M059J (cell line): ENCODE measurements at places on chromosomes 5 and 9.

DNA sequence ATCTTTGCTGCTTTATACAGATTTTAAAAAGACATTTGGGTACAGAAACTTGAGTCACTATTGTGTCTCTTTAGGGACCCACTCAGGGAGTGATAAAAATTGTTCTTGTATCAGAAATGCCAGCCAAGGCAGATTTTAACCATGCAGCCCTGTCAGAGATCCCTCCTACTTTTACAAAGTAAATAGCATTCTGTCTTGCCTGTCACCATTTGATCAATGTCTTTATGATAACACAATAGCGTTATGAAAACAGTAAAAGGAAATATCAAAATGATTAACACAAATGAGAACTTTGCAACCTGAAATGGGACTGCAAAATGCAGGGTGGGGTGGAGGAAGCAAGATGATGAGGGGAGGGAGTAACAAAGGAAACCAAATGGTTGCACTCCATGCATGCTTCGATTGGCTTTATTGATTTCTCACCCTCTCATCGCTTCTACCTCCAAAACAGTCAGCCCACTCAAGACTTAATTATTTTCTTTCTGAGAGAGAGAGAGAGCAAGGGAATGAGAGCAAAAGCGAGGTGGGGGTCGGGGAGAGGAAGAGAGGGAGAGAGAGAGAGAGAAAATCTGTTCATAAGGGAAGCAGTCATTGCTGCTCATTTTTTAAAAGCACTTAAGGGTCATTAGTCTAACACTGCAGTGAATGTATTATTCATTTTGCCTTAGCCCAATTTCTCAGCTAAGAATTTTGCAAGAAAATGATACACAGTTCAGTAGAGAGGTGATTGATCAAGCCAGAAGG lies 576.5 kb downstream of the CSNK1G3 start:
- DNase-seq = no peak

GRCh38 chr9:2802494-2802921 lies 41.4 kb downstream of the PUM3 start:
- no peak for DNase-seq

DNA sequence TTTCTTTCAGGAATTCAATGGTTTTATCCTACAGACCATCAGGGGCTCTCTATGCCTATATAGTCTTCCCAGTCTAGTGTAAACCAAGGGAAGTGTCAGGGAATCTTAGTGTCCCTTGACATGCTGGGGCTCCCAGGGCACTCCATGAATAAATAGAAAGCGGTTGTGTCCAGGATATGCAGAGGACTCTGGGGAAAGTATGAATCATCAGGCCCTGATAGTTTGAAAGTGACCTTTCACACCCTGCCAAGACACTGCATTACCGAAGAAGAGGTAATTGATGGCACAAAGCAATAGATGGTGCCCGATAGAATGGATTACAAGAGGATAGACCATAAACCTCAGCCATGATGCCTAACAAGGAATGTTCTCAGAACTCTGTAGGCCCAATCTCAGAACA lies 163.3 kb upstream of the DAPK1 start:
- DNase-seq = peak; percentile 47

DNA sequence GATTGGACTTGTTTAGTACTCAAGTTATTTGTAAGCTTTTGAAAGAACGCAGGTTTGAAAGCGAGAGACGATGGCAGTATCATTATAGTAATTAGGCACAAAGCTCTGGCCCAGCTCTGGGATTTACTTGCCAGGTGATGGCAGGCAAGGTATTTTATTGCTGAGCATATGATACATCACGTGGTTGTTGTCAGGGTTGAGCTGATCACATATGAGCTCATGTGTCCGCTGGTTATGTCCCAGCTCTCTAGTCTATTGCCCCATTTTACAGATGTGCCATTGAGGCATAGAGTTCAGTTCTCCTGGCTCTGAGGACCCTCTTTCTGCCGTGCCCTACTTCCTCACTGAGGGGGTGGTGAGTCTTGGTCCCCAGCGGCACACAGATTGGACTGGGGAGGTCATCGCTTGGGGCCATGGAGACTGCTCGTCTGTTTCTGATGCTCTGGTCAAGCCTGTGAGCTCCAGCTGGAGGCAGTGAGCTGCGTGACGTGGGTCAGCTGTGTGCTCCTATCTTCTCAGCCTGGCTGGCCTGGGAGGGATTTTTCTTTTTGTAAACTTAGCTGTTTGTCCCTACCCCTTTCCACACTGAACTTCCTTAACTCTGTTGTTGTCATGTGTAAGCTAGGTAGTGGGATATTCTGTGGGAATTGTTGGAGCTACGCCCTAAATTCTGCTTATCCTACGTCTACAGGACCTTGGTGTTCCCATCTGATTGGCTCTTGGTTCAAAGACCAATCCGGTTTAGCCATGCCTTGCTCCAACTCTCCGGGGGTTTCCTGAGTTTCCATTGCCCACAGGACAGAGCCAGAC lies 2.2 kb downstream of the NXNL2 start:
- DNase-seq = no peak

- peak; percentile 59 for DNase-seq
Observed at GRCh38 chr5:39638813-39639212, 214.0 kb upstream of the DAB2 start.

DNA sequence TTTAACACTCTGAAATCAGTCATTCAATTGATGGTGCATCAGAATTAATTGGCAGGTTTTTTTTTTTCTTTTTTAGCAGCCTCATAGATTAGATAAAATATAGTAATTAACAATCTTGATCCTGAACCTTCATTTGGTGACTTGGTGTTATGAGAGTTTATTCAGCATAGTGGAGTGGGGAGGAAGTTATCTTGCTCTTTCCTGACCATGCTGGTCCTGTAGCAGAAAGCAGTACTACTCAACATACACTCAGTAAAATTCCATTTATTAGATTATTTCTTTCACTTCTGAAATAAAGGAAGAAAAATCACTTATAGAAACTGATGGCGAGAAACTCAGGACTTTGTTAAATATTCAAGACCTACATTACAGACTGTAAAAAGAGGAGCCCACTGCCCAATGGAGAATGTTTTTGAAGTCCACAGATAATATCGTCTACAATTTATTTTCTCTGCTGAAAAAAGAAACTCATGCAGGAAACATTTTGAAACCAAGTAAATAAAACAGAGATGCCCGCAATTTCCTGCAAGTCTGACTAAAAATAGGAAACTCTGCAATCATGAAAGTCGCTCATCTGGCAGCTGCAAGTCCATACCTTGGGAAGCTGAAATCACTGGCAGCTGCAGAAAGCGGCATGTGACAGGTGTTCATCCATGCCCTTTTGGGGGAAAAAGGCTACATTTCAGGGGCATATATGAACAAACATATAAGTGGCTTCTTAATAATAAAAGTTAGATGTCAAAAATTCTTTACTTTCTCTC lies 233.2 kb upstream of the RFX3 start:
- DNase-seq = peak; percentile 40

GRCh38 chr9:36625006-36625615 lies 52.4 kb downstream of the MELK start:
- peak; percentile 91 for DNase-seq

- no peak for DNase-seq
Observed at GRCh38 chr9:116757030-116757429, 69.9 kb downstream of the TRIM32 start.

GRCh38 chr5:127060470-127060985 lies 12.8 kb downstream of the C5orf63 start:
- no peak for DNase-seq

DNA sequence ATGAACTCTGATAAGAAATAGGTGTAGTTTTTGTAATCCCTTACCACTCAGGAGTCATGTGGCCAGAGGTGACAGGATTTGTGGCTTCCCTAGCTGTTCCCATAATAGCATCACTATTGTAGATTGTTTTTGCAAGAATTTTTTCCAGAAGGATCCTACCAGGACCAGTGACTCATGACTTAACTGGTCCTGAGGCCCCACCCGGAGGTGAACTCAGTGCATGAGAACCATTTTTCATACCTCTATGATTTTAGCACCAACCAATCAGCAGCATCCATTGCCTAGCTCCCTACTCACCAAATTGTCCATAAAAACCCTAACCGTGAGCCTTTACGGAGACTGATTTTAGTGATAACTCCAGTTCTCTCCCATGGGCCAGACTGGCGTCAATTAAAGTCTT lies 484.8 kb downstream of the PSAT1 start:
- peak; percentile 79 for DNase-seq

- no peak for DNase-seq
Observed at GRCh38 chr5:172832383-172833315, 1.4 kb upstream of the ERGIC1 start.

- no peak for DNase-seq
Observed at GRCh38 chr5:54616031-54616430, 98.5 kb downstream of the SNX18 start.

GRCh38 chr5:172764861-172765765 lies 5.9 kb downstream of the DUSP1 start:
- peak; percentile 100 for DNase-seq

- DNase-seq = no peak
Observed at GRCh38 chr9:5416953-5417352, 20.8 kb downstream of the PLGRKT start.

DNA sequence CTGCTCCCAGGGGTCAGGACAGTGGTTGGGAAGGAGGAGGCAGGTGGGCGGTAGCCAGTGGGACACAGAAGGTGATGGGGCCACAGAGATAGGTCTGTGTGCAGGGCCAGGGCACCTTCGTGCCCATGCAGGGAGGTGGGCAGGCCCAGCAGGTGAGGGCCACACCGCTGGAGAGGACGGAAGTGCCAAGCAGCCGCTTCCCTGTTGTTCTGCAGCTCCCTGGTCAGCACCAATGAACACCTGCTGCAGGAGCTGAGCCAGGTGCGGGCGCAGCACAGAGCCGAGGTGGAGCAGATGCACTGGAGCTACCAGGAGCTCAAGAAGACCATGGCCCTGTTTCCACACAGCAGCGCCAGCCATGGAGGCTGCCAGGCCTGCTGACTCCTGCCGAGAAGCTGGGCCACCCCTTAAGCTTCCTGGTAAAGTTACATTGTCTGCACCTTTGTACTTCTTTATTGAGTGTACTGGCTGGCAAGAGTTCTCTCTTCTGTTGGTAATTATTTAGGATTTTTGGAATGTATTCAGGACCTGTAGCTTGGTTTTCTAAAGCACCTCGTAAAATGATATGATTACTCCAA lies 40.3 kb downstream of the TPPP start:
- no peak for DNase-seq

GRCh38 chr5:150511578-150512367 lies 3.8 kb downstream of the NDST1 start:
- no peak for DNase-seq

DNA sequence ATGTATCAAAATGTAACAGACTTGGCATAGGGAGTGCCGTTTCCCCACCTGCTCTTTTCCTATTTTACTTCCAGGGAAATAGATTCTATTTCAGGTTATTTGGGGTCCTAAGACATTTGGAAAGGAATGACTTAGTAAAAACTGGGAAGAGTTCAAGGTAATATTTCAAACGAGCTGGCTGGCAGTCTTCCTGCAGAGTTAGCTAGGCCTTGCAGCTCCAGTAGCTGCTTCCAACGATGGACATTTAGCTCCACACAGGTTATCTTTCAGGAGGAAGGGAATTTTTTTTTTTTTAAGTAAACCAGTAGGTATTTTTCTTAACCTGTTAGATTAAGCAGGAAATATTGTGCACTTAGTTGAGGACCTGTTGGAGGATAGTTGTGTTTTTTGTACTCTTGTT lies 45.2 kb downstream of the TLE4 start:
- DNase-seq = no peak
